Hematopoietic multipotent progenitor cell treated with erythropoietin and hydrocortisone succinate and interleukin-3 and kit ligand, for 6 days (in vitro differentiated cells): ENCODE measurements at places on chromosomes 3 and 15.

- no peak for DNase-seq
Observed at GRCh38 chr15:56205061-56205876, 38.4 kb downstream of the RFX7 start.

GRCh38 chr3:89522155-89522554 is 414.7 kb downstream of the EPHA3 start:
- no peak for DNase-seq

DNA sequence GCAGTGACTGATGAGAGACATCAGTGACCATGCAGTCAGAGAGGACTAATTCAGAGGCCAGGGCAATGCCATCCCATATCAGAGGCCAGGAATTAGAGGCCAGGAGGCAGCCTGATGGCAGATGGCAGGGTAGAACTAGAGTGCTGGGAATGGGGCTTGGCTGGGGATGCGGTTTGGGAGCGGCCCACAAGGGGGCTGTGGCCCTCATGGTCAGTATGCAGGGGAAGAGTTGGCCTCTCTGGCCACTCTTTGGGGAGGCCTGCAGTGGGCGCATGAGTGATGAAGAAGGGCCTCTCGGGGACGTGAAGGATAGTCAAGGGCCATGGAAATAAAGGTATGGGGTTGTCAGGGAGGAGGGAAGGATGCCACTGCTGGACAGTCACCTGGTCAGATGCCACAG is 101.7 kb downstream of the EEFSEC start:
- DNase-seq: no peak

DNA sequence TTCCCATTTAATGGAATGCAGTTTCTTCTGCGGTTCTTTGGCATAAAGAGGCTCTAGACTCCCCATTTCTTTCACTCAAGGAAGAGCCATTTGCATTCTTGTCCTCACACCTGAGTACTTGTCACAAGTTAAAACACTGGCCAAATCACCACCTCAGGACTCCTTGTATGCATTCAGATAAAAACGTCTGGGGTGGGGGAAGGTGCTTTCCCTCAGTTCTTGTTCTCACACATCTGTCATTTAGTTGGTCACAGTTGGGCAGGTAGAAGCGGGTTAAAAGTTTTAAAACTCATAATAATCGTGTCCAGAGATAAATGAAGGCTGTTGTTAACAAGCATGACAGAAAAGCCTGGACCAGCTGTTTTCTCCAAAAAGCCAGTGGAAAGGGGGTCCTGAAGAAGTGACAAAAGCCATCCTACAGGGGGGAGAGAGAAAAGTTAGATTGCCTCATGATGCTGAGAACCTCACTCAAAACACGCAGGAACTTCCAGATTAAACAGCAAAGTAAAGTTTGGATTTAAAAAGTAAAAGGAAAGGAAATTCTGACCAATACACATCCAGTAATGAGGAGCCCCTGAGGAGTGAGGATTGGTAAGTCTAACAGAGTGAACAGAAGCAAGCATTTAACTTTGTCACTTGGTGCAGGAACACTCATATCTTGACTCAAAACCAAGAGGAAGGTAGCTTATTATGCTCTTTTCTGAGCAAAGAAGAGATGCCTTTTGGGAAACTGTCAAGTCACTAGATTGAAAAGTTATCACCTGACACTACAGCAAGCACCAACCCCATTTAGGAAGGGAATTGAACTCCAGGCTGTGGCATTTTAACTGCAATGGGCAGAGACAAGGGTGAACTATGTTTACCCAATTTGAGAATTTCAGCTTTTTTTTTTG is 2.8 kb downstream of the BCL2L10 start:
- no peak for DNase-seq

DNA sequence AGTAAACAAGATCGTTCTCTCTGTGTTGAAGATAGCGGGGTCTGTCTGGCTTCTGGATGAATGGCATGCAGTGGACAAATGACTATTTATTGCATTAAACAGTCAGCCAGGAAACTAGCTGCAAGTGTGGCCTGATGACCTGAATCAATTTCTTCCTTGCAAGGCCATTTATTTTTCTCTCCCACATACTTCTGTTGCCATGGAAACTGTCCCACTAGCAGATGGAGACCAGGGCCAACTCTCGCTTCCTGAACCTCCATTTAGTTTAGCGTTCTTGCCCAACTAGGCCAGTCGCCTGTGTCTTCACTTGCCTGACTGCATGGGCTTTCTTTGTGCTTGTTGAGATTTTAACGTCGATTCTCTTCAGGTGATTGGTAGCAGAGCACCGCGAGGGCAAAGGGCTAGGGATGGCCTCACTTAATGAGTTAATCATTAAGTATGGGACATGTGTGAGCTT is 27.6 kb downstream of the LMCD1 start:
- DNase-seq: no peak

- DNase-seq: no peak
Observed at GRCh38 chr15:74386496-74387140, 19.2 kb upstream of the CYP11A1 start.

- no peak for DNase-seq
Observed at GRCh38 chr15:51266656-51267050, 71.7 kb downstream of the CYP19A1 start.

DNA sequence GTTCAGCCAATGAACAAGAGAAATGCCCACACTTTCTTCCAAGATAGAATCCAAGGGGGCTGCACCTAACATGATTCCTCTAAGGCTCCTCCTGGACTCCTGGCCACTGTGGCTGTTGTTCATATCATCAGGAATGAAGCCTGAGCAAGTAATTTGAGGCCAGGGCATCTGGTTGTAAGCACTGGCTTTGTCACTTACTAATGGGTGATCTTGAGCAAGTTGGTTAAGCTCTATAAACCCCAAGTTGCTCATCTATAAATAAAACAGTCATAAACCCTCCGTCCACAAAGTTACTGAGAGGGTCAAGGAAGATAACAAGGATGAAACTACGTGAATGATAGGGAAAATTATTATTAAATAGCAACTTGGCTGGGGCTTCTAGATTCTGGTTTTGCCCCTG is 58.3 kb downstream of the CDC25A start:
- DNase-seq: no peak
